Endothelial cell of coronary artery (primary cell): ENCODE measurements at places on chromosomes 6 and 20. TPM values are rescaled to one million over a fixed set of nuclear protein-coding genes. Genes with fewer than 3 reads are reported as not detected.

The AIG1 gene
- total RNA-seq, result 12.4 and 18.9 TPM in 2 replicates

The NCOA5 gene
- total RNA-seq, result 11.6 and 12.1 TPM in 2 replicates

The PDE7B gene
- total RNA-seq, result 15.5 and 32.7 TPM in 2 replicates

The TSHZ2 gene
- not detected in 2 replicates for total RNA-seq

The ZNF391 gene
- total RNA-seq, result 0.54 and 0.66 TPM in 2 replicates

The LAMA4 gene
- 491 and 644 TPM in 2 replicates for total RNA-seq

The TRIM15 gene
- not detected in 2 replicates for total RNA-seq
